ENCODE measurements at places on chromosomes 1 and 21.

- DNase-seq, result no peak
These were observed 14.1 kb upstream of the NUF2 start for GRCh38 chr1:163307479-163308171.

GRCh38 chr1:226632922-226633351 lies 84.4 kb downstream of the STUM start:
- DNase-seq, result no peak

GRCh38 chr1:4838231-4838630 lies 183.8 kb downstream of the AJAP1 start:
- DNase-seq, result no peak

GRCh38 chr1:39508857-39509305 lies 17.4 kb downstream of the BMP8A start:
- no peak for DNase-seq

DNA sequence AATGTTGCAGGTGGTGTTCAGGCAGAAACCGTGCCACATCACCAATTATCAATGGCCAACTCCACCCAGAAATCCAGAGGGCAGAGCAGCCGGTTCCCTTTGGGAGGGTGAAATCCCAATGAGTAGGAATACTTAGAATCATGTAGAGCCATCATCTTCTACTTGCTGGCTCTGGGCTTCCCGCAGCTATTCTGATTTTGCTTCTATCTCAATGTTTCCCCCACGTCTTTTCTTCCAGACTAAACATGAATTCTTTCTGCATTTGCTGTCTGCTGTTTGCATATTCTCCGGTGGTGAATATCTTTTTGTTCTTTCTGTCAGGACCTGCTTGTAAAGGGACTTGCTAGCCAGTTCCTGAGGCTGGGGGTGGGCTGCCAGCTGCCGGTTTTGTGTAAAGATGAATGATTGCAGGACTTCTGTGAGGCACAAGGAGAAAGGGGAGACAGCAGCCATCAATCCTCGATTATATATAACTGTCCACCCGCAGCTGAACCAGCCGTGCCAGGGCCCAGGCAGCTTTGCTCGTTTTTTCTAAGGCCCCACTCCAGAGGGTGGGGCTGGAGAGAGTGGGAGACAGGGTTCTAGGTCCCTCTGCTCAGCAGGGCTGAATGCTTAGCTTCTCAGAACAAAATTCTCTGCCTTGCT lies 33.2 kb downstream of the PRAMEF20 start:
- no peak for DNase-seq

Data from renal pelvis (tissue), 12 donors.